Spleen (tissue), 13 donors: ENCODE measurements at places on chromosomes 11 and 22. TPM values are rescaled to one million over a fixed set of nuclear protein-coding genes. Genes with fewer than 3 reads are reported as not detected.

DNA sequence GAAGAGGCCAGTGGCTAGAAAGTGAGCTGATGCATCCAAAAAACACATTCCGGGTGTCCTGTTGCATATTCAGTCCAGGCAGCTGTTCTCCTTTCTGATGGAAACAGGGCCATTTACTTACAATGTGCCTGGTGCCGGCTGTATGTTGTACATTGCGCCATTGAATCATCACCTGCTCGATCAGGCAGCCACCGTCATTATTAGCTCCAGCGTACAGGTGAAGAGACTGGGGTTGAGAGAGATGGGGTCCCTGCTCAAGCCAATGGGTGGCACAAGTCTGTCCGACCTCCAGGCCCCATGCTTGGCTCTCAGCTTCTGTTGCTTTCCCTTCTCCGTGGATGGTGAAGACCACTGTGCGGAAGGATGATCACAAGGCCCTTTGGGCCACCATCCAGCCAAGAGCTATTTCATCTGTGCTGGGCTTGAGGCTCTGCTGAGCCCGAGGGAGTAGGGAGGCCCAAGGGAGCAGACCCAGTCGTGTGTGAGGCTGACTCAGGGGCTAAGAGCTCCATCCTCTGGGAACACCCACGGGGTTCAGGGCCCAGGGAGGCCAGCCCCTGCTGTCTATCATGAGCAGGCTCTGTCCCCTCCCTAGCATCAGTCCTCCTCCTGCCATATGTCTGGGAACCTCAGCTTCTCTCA, 20.7 kb upstream of the EMID1 start:
- no peak overlapping the region for H3K27ac ChIP-seq
- no peak for DNase-seq
- H3K36me3 ChIP-seq: no peaks in the 10 kb centered on the region
- no peak overlapping the region for H3K4me3 ChIP-seq

GRCh38 chr11:123176785-123177184, 18.3 kb downstream of the CLMP start:
- no peaks in the 10 kb centered on the region for H3K36me3 ChIP-seq
- H3K4me3 ChIP-seq: no peak overlapping the region
- H3K27me3 ChIP-seq: no peaks in the 10 kb centered on the region
- no peak overlapping the region for H3K27ac ChIP-seq

- DNase-seq: no peak
- H3K27me3 ChIP-seq: peaks cover 9% of the 10 kb centered on the region
- no peak overlapping the region for H3K27ac ChIP-seq
- no peaks in the 10 kb centered on the region for H3K36me3 ChIP-seq
Measured at GRCh38 chr22:27407369-27407985, 394.1 kb downstream of the MN1 start.

- DNase-seq: no peak
- H3K4me3 ChIP-seq: no peak overlapping the region
- no peaks in the 10 kb centered on the region for H3K36me3 ChIP-seq
- H3K4me1 ChIP-seq: peaks cover 49% of the 10 kb centered on the region
Measured at GRCh38 chr11:119087747-119088241, 3.1 kb downstream of the HMBS start.

- H3K27ac ChIP-seq: peak overlapping the region; percentile 85
- no peak overlapping the region for H3K4me3 ChIP-seq
- no peaks in the 10 kb centered on the region for H3K27me3 ChIP-seq
- no peak for DNase-seq
Measured at GRCh38 chr22:46128606-46129005, 21.7 kb upstream of the PPARA start.

GRCh38 chr22:19228179-19228578, 49.6 kb upstream of the SLC25A1 start:
- H3K27ac ChIP-seq: no peak overlapping the region
- peaks cover under 1% of the 10 kb centered on the region for H3K36me3 ChIP-seq
- H3K4me1 ChIP-seq: no peaks in the 10 kb centered on the region

IGLL1 gene
- total RNA-seq: not detected

HEPN1 gene
- total RNA-seq: not detected

POLR2F gene
- total RNA-seq: 31.0 TPM

RELT gene
- total RNA-seq: 38.3 TPM

KRTAP5-1 gene
- not detected for total RNA-seq

ANO9 gene
- 26.0 TPM for total RNA-seq

GAS2L1 gene
- total RNA-seq: 41.5 TPM
